ENCODE measurements at places on chromosomes 11 and 22.

GRCh38 chr11:26287067-26287518 lies 44.8 kb upstream of the ANO3 start:
- DNase-seq: no peak

DNA sequence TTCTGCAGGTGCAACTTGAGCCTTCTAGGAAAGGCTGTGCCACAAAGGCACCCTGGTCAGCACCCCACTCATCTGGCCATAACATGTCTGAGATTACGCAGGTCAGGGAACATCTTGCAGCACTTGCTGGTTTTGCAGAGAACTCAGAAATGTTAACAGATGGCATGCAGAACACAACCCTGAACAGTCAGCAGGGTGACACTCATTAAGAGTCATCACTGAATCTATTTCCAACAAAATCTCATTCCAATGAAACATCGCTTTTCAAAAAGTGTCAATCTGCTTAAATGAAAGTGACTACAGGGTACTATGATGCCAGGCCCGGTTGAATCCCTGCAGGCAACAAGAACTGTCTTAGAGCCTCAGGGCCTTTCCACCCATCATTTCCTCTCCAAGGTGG lies 369.8 kb upstream of the CCDC90B start:
- no peak for DNase-seq

GRCh38 chr11:113329725-113330124 lies 15.3 kb downstream of the TTC12 start:
- no peak for DNase-seq

DNA sequence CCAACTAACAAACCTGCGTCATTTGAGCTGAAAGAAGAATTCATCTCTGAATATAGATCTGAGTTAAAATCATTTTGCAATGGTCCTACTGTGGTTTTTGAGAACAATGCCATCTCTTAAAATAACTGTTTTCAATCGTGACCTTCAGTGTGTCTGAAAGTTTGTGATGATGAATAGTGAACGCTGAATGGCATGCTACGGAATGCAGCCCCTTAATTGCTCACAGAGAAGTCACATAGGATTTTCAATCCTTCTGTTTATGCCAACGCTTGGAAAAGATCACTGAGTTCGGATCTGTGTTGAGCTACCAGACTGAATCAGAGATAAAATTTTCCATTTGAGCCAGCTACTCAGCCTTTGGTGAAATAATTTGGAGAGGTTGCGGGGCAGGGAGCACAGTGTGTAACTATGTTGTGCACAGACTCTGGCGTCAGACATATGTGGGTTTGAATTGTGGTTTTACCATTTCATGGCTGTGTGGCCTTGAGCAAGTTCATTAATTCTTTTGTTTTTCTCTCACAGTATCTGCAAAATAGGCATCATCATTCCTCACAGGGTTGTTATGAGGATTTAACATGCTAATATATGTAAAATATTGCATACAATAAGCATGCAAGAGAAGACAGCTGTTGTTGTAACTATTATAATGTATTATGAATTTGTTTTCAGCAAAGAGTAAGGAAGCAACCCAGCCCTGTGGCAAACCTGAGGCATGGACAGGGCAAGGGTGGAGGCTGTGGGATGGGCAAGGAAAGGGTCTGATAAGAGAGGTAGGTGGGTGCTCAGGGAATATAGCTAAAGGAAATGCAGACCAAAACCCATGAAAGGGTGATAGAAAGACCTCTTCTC lies 679.9 kb downstream of the KCNA4 start:
- DNase-seq: no peak

DNA sequence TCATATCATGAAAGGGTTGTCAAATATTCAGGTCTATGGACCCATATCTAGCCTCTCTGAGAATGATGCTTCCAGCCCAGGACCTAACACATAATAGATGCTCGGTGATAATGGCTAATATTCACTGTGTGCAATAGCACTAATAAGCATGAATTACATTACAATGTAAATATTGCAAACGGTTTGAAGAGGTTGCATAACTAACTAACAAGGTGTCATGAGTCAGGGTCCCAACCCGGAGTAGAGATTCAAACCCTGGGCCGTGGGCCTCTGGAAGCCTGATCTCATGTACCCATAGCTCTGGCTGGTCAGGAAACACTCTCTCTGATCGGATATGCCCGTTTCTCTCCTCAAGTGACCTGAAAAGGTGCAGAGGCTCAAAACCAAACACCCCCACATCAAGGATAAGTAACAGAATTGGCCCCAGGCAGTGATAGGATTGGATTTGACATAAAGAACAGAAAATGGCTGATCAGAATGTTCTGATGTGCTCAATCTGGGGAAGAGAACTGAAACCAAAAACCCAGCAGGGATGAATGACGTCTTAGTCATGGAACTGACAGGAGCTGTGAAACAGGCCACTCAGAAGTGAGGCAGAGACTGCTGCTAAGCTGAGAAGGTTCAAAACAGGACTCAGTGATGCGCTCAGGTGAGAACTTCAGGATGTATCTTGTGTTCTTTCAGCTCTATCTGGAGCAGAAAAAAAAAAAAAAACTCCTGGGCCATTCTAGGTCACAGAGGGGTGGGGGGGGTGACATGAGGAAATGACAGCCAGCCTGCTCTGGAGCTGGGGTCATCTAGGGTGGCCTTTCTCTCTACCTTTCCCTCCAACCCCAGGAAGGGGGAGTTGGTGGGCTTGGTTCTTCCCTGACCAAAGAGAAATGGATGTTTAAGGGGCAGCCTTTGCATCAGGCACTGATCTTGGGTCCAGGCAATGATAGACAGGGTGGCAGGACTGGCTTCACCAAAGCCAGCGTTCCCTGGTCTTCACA lies 6.6 kb upstream of the KCTD17 start:
- no peak for DNase-seq

DNA sequence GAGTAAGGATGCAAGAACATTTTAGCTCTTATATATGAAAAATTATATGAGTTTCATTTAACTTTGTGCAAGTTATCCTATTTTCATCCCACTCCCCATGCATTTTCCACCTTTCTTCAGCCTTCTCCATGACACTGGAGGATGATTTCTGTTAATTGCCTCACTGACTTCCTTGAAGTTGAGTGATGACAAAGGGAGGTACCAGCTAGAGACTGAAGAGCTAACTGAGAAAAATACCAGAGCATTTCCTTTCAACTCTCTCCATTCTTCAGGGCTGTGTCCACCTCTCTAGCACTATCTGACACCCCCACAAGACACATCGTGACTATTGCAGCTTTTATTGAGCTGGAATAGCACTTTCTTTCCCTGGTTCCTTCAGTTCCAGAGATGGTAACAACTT lies 711.6 kb upstream of the LRRC4C start:
- no peak for DNase-seq

GRCh38 chr11:83827940-83828554 lies 541.9 kb upstream of the CCDC90B start:
- no peak for DNase-seq

DNA sequence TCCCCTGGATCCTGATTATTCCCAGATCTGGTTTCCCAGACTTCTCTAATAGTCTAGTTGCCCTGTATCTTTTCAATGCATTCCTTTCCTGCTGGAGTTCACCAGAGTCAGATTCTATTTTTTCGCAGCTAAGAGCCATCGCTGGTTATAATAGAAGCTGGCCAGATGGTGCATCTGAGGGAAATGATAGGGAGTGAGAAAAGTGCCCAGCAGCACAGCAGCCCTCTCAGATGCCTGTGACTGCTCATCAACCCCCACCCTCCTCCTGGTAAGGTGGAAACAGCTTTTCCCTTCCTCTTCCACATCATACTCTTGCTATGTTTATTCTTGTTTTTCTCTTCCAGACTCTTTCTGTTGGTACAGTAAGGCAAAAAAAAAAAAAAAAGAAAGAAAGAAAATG lies 12.8 kb downstream of the OR8A1 start:
- DNase-seq: no peak

DNA sequence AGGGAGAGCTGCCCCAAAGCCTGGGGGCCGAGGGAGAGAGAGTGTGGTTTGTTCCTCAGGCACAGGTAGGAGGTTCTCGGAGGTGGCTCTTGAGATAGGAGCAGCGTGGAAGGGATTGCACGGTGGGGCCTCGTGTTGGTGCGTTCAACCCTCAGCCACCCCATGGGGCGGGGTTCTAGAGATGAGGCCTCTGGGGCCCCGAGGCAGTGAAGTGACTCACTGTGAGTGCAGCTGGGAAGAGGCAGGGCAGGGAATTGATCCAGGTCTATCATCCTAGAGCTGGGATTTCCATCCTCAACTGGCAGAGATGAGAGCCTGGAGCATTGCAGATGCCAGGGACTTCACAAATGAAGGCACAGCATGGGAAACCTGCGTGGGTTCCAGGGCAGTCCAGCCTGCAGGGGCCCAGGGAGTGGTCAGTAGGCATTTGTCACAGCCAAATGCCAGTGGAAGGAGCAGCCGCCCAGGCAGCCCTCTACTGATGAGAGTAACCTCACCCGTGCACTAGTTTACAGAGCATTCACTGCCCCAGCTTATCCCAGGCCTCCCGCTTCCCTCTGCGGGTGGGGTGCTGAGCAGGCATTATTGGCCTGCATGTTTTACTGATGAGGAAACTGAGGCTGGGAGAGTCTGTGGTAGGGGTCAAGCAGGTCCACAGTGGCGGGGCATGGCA lies 5.1 kb upstream of the SMARCB1 start:
- no peak for DNase-seq

Measured in NCI-H187 treated with DMSO at 0.1 percent for 48 hours (cell line).